Trophoblast cell (in vitro differentiated cells and primary cell): ENCODE measurements at places on chromosomes 1 and 21.

DNA sequence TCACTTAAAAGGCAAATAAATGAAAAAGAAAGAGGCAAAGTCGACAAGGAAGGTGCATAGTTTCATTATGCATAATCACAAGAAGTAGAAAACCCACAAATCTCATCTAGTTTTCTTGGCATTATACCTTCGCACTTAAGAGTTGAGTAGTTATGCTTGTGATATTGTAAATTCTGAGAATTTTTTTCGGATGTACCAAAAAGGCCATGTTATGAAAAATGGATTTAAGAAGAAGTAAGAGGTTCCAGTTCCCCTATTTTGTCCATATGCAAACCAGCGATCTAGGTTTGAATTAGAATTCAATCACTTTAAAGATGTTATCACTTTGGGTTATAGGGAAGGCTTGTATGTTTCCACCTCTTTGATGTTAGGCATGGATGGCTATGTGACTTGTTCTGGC is 7.9 kb upstream of the ERICH3 start:
- no peak overlapping the region for H3K27ac ChIP-seq
- H3K4me3 ChIP-seq, result no peak overlapping the region
- no peaks in the 10 kb centered on the region for H3K27me3 ChIP-seq
- H3K4me1 ChIP-seq, result no peaks in the 10 kb centered on the region
- no peaks in the 10 kb centered on the region for H3K36me3 ChIP-seq

DNA sequence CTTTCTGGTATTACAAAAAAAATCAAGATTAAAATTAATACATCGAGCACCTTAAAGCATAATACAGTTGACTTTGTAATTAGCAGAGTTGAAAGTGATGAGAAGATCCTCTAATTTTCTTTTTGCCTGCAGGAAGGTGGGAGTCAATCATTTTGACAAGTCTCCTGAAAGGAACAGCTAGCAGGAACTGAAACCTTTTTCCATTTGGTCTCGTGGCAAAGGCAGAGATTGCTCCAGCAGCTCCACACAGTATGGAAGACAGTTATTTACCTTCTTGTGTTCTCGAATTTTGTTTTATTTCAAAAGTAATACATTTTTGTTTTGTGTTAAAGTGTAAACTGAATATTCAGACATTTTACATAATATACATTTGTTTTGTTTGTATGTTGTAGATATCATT is 7.7 kb downstream of the S100PBP start:
- no peak overlapping the region for H3K27ac ChIP-seq
- H3K4me1 ChIP-seq, result no peaks in the 10 kb centered on the region
- no peak for DNase-seq
- no peaks in the 10 kb centered on the region for H3K27me3 ChIP-seq
- no peak overlapping the region for H3K4me3 ChIP-seq

DNA sequence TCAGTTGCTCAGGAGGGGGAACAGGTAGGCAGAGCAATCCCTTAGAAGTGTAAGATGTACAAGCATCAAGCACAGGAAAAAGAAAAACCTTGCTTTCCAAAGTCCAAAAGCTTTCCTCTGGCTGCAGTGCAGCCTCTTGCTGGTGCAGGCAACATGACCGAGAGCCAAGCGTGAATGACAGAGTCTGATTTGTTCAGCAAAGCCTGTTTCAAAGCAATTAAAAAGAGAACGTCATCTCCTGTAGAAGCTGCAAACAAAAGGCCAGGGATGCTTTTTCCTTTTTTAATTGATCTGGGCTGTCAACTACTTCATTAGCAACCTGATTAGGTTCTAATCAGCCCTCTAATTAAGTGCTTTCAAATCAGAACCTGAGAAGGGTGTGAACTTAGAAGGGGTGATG is 38.2 kb upstream of the PLA2G2C start:
- no peak overlapping the region for H3K27ac ChIP-seq
- H3K4me3 ChIP-seq, result no peak overlapping the region
- no peak for DNase-seq

GRCh38 chr1:206633708-206634121 is 1.6 kb upstream of the DYRK3 start:
- no peak overlapping the region for H3K4me3 ChIP-seq
- DNase-seq, result no peak
- H3K27ac ChIP-seq, result no peak overlapping the region
- H3K27me3 ChIP-seq, result peaks cover 4% of the 10 kb centered on the region
- H3K4me1 ChIP-seq, result peaks cover 5% of the 10 kb centered on the region

DNA sequence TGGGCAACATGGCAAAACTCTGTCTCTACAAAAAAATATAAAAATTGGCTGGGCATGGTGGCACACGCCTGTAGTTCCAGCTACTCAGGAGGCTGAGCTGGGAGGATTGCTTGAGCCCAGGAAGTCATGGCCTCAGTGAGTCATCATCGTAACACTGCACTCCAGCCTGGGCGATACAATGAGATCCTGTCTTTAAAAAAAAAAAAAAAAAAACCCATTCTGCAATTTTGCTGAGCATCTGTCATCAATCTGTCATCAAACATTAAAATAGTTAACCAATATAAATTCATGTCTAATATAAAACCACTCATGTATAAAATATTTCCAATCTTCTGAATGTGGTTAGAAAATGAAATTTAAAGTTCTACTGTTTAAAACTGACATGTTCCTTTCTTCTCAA is 56.9 kb downstream of the LPAR3 start:
- H3K36me3 ChIP-seq, result no peaks in the 10 kb centered on the region
- no peaks in the 10 kb centered on the region for H3K4me1 ChIP-seq
- H3K27me3 ChIP-seq, result no peaks in the 10 kb centered on the region
- H3K27ac ChIP-seq, result no peak overlapping the region
- no peak overlapping the region for H3K4me3 ChIP-seq
- DNase-seq, result peak; percentile 66

GRCh38 chr1:18120638-18121037 is 13.0 kb downstream of the IGSF21 start:
- no peaks in the 10 kb centered on the region for H3K36me3 ChIP-seq
- no peak overlapping the region for H3K27ac ChIP-seq
- no peak for DNase-seq
- no peaks in the 10 kb centered on the region for H3K27me3 ChIP-seq

DNA sequence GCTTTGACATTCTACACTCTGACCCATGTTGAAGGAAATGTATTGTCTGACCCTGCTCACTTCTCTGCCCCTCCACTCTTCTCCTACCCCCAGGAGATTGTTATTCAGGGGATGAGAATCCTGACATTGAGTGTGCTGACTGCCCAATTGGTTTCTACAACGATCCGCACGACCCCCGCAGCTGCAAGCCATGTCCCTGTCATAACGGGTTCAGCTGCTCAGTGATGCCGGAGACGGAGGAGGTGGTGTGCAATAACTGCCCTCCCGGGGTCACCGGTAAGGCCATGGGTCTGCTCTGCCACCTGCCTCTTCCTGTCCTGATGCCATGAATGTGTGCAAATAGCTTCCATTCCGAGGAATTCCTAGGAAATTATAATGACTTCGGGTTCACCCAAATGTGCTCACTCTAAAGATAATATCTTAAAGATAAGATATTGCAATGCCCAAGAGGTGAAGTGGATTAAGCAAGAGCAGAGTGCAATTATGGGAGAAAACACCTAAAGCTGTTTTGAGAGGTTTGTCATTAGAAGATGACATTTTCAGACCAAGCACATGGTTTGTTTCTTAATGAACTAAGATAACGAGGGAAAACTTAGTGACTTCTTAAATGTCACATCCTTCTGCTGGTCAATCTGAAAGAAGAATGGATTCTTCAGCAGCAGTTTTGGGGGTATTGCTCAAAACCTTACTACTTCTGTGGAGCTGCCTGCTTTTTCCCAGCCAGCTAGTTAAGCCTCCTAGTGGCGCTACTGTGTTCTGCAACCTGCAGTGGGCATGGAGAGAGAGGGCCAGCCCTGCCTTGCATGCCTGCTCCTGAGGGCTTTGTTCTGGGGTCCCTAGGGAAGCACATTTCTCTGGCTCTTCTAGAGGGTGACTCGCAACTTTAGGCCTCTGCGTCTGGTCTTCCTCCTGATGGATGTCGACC is 41.6 kb downstream of the LAMC2 start:
- no peaks in the 10 kb centered on the region for H3K27me3 ChIP-seq
- peaks cover 22% of the 10 kb centered on the region for H3K4me1 ChIP-seq
- no peak overlapping the region for H3K4me3 ChIP-seq

GRCh38 chr1:193654951-193655735 is 468.7 kb upstream of the B3GALT2 start:
- no peaks in the 10 kb centered on the region for H3K4me1 ChIP-seq
- no peaks in the 10 kb centered on the region for H3K36me3 ChIP-seq
- H3K4me3 ChIP-seq, result no peak overlapping the region
- no peak for DNase-seq

- DNase-seq, result no peak
- no peak overlapping the region for H3K4me3 ChIP-seq
- peaks cover 23% of the 10 kb centered on the region for H3K4me1 ChIP-seq
- H3K27me3 ChIP-seq, result no peaks in the 10 kb centered on the region
Measured at GRCh38 chr1:109980324-109981003, 4.1 kb upstream of the AHCYL1 start.

GRCh38 chr1:205162301-205162700 is 40.5 kb upstream of the RBBP5 start:
- no peaks in the 10 kb centered on the region for H3K4me1 ChIP-seq
- no peak overlapping the region for H3K27ac ChIP-seq
- no peak overlapping the region for H3K4me3 ChIP-seq
- DNase-seq, result no peak
- no peaks in the 10 kb centered on the region for H3K27me3 ChIP-seq

GRCh38 chr1:6118415-6118814 is 61.7 kb downstream of the CHD5 start:
- no peaks in the 10 kb centered on the region for H3K4me1 ChIP-seq
- no peak for DNase-seq

GRCh38 chr1:41496080-41497055 is 11.9 kb upstream of the EDN2 start:
- H3K4me1 ChIP-seq, result peaks cover 47% of the 10 kb centered on the region
- peak; percentile 75 for DNase-seq
- H3K27ac ChIP-seq, result peak overlapping the region; percentile 61
- H3K27me3 ChIP-seq, result no peaks in the 10 kb centered on the region

DNA sequence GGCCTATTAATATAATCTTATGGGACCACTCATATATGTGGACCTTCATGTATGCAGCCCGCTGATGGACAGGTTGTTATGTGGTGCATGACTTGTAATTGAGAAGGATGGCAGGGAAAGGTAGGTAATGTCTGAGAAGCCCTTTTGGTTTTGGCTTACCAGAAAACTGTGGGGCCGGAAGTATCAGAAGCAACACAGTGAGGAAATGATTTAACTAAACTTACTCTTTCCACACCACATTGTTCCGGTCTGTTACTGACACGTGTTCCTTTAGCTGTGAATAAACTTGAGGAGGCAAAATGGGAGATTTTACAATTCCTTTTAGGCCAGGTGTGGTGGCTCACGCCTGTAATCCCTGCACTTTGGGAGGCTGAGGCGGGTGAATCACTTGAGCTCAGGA is 32.4 kb downstream of the KIF1B start:
- H3K27ac ChIP-seq, result no peak overlapping the region
- DNase-seq, result no peak
- H3K4me1 ChIP-seq, result no peaks in the 10 kb centered on the region
- no peaks in the 10 kb centered on the region for H3K27me3 ChIP-seq
